IPS DF 19.7 (cell line): ENCODE measurements at places on chromosomes 4 and X.

DNA sequence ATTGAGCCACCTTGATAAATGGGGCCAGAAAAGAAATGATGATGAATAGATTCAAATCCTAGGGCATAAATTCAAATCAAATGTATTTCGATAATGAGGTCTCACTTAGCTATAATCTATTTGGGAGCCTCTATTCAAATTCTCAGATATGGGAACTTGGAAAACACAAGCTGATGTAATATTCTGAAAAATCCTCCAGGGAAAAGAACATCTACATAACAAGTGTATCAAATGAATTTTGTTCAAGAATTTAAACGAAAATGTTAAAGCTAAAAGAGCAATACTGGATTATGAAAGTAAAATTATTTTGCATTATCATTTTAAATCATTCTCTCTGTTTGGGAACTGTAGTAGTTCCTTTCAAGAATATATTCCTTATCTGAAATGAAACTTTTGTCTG lies 38.9 kb upstream of the RAP1GDS1 start:
- no peak for DNase-seq

DNA sequence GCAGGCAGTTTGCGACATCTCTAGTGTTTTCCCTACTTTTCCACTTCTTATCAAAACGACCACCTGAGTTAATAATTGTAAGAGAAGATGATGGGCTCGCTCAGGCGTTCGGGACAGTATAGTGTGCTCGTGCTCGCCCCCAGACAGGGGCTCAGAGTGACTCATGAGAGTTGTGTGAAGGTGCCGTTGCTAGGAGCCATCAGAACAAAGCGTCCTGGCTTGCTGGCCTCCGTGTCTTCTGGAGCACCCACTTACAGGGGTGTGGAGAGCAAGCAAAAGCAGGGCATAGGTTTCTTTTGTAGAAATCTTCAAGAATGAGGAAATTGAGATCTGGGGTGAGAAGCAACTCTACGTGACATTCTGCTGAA lies 73.0 kb upstream of the ADGRG2 start:
- no peak for DNase-seq

- DNase-seq: no peak
Observed at GRCh38 chrX:97096385-97096784, 212.7 kb downstream of the RPA4 start.

GRCh38 chr4:152672206-152673092 lies 7.3 kb downstream of the TMEM154 start:
- no peak for DNase-seq

DNA sequence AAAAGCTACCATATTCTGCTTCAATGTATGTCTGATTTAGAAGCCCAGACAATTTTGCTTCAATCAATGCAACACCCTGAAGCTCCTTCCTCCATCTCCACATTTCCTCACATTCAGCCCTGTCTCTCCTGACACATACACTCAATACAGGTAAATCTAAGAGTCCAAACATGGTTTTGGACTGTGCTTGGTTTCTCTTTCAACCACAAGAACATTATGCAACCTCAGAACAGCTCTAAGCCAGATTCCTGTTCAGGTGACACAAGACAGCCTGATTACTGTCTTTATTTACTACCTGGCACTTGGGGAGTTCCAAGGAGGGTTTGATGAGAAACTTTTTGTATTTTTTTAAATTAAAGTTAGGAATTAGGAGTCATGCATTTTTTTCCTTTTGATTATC lies 307.5 kb upstream of the SLIT2 start:
- no peak for DNase-seq

GRCh38 chr4:185201977-185202962 lies 1.5 kb downstream of the CFAP97 start:
- no peak for DNase-seq

DNA sequence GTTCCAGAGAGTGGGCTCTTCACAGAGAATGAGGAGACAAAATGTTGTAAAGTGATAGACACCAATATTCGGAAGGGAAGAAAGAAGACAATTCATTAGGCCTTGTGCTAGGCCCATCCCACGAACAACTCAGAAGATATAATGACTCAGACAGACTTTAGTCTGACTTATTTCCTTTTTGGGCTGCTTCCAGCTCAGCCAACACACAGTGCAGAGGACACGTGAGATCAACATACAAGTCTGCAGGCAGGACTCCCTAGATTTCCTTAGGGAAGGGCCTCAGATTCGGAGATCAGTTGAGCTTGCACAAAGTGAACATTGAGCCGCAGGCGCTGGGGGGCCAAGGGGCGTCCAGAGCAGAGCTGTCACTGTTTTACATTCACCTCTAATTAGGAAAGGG lies 290.7 kb upstream of the TENM3 start:
- DNase-seq: no peak

- DNase-seq: no peak
Observed at GRCh38 chr4:109011241-109012026, 248.6 kb upstream of the ETNPPL start.

DNA sequence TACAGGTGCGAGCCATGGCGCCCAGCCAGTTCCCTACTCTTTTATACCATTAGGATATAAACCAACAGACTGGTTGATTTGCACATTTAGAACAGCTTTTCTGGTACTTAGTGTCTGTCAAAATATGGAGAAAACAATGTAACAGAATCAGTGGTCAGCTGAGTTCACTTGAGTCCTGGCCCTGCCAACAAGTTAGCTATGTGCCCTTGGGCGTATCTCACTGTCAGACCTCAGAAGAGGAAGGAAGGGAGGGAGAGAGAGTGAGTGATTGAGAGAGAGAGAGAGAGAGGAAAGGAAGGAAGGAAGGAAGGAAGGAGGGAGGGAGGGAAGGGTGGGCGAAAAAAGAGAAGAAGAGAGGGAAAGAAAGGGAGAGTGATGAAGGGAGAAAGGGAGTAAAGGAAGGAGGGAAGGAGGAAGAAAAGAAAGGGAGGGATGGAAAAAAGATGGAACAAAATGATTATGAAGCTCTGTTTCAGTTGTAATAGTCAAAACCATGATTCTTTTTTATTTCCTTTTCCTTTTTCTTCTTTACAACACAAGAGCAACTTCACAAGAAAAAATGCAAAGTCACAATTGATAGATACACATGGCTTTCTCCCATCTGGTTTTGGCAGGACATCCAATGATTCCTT lies 55.7 kb upstream of the PDGFRA start:
- no peak for DNase-seq

DNA sequence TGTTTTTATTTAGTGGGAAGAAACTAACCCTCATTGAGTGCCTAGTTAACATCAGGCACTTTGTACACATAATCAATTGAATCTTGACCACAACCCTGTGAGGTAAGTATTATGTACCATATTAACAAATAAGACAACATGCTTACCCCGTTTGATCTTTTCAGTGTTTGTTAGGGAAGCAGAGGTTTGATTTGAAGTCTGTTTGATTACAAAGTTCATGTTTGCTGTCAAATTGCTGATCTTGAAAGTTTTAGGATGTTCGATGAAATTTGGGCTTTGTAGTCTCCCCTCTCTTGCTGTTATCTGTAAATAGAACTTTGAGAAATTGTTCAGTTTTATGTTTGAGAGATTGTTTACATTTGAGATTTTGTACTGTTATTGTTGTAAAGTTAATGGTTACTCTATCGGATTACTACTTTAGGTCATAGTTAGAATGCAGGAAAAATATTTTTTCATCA lies 13.4 kb upstream of the ADH4 start:
- DNase-seq: no peak

GRCh38 chr4:124167602-124168001 lies 544.9 kb downstream of the ANKRD50 start:
- no peak for DNase-seq

DNA sequence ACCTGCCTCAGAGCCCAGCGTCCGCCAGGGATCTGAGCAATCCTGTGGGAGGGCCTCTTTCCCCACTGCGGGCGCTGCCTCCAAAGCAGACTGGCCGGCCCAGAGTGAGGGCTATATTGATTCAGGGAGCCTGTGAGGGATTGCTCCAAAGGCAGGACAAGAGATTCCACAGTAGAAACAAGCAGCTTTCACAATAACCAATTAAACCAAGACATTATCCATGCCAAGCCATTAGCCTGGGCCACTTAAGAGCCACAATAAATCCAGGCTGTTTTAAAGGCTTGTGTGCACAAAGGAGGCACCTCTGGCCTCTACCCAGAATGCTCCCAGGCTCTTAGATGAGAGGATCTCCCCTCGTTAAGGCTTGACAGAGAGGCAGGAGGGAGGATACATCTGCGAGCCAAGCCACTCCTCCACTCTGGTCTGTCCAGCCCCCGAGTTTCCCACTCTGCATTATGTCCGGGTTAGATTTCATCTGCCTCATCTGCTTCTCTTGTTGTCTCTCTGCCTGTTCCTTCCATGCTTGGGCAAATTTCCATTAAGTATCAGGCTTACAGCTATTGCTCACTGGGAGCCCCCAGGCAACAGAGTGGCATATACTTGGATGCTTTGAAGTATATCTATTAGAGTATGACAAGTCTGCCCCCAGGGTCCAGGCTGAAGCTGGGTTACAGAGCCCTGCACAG lies 357.9 kb downstream of the UNC5C start:
- DNase-seq: no peak
